Central memory CD8-positive, alpha-beta T cell (primary cell): ENCODE measurements at places on chromosomes 12 and 14.
A peak's percentile ranks its signal among the peaks of the same experiment; 100 is the strongest.

GRCh38 chr12:58459191-58459590 lies 461.1 kb downstream of the LRIG3 start:
- DNase-seq: no peak

- DNase-seq: peak; percentile 45
These were observed 46.7 kb downstream of the TMCC3 start for GRCh38 chr12:94603434-94604365.

GRCh38 chr12:121579190-121579791 lies 1.5 kb downstream of the KDM2B start:
- DNase-seq: peak; percentile 27

DNA sequence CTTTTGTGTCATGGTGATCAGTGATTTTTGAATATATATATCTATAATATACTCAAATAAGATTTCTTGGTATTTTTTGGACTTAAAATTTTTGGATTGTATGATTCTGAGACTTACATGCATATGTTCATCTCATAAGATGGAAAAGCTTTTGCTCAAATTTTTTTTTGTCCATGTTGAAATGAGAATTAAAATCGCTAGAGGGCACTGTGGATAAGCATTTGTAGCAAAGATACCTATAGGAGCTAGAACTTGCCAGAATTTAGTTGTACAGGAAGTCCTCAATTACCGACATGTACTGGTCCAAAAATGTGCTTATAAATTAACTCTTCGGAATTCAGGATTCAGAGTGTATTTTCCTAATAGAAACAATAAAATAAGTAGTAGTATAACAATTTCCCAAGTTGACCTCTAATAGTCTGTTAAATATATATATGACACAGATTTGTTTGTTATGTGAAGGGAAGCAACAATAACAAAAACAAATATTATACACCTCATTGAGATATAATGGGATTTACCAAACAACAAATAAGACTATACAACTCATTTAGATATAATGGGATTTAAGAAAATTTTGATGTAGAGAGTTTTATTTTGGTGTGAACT lies 179.6 kb downstream of the TMEM117 start:
- no peak for DNase-seq
